ENCODE measurements at places on chromosomes 7 and 10.

- DNase-seq, result no peak
Measured at GRCh38 chr7:141663081-141663849, 38.7 kb downstream of the DENND11 start.

GRCh38 chr7:95490231-95490762, 4.6 kb downstream of the ASB4 start:
- no peak for DNase-seq

DNA sequence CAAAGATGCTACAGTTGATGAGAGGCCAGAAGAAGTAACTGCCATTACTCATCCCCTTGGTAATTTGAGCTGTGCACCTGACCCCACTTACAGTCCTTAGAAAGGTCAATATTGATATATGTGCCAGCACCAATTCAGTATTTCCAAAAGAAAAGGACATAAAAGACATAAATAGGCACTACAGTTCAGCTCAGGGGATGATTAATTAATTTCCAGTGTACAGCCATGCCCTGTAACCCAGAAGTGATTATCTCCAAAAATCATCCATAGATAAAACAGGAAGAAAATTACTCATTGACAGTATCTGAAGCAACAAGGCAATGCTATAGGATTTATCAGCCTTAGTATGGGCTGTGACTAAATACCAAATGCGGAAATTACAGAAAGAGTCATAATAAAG, 82.4 kb downstream of the PHYHIPL start:
- DNase-seq, result no peak

GRCh38 chr10:12741360-12741804, 260.1 kb downstream of the CCDC3 start:
- no peak for DNase-seq

Data from RCC 7860 (cell line).